Stimulated activated CD4-positive, alpha-beta T cell treated with anti-CD3 and anti-CD28 coated beads, TNF-alpha, amount 100 ng/mL, for 1 hour (primary cell): ENCODE measurements at places on chromosomes 4 and X.

- no peak for DNase-seq
Measured at GRCh38 chr4:124515591-124515990, 196.9 kb downstream of the ANKRD50 start.

GRCh38 chrX:75911716-75912115, 126.7 kb upstream of the MAGEE2 start:
- no peak for DNase-seq

DNA sequence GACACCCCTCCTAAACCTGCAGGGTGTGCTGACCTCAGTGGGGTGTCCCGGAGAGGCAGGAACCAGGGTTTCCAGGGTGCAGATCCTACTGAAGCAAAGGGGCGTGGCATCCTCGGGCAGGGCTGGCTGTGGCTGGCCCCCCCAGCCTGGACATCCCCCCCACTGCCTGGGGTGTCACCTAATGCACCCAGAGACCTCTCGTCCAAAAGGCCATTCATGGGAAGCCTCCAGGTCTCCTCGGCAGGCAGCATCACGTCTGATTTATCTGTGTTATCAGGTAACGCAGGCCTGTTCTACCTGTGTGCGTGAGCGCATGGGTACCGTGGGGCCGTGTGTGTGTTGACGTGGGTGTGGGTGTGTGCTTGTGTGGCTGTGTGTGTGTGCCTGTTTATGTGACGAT, 210.0 kb downstream of the SHOX start:
- DNase-seq: no peak

- DNase-seq: no peak
Measured at GRCh38 chr4:113404841-113405240, 355.4 kb downstream of the ANK2 start.

GRCh38 chrX:19650996-19651395, 135.7 kb upstream of the MAP3K15 start:
- DNase-seq: no peak

DNA sequence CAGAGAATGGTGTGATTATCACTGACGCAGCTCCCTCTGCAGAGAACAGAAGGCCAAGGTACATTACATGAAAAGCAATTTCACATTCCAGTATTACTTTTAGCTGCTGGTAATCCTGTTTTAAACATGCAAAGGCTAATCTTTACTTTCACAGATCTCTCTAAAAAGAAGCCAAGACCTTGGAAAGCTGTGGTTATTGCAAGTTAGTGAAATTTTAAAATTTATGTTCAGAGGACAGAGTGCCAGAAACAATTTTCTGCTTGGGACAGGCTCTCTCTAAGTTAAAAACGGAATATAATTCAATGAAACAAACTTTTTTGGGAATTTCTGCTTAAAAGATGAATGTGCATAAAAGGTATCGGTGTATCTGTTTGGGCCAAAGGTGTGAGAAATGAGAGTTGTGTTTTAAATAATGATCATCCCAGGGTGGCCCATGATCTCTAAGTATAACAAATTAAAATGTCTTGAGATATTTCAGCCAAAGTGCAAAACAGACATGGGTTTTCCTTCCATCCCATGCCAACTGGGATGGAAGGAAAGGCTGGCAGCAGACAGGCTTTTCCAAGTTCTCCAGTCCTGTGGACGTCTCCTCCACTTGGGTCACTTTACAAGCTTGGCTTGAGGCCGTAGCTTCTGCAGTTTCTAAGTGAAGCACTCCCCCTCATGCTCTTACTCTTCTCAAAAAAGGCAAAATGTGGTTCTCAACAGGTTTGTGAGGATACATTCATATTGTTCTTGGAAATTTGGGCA, 118.0 kb downstream of the DRD5 start:
- DNase-seq: no peak

DNA sequence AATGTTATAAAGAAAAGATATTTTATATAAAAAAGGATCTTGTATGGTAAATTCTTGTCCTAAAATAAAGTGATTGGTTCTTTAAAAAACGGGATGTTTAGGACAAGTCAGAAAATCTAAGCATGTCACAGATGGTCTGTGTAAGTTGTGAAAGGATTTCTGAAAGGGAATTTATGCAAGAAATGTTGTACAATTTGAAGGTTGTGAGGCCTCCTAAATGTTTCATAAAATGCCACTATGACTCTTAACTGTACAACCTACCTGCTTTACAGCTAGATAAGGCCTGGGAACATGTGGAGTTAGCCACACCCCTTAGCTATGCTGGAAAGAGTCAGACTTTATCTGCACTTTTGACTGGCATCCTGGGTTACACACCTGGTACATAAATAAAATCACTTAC, 951.5 kb upstream of the POU3F4 start:
- DNase-seq: no peak

DNA sequence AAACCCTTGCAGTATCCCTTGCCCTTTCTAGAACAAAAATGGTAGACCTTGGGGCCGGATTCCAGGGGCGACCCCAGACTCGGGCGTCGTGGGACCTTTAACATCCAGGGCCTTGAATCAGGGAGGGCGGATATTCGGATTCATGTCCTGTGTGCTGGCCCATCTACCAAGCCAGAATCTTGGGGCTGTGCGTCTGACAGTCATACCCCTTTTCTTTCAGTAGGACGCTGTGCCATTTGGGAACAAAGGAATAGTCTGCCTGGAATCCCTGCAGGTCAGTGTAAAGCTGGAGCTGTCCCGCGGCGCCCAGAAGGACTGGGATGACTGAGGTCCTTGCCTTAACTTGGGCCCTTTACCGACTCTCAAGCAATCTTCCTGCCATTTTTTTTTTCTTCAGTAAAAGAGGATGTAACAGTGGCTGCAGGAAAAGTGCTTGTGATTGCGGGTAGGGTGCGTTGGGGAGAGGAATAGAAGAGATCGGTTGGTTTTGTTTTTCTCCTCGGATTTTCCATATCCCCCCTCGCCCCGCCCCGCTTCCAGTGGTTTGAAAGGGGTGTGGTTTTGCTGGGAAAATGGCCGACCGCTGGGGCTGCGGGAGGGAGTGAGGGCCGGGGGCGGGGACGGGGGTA, 518 bp downstream of the ARMCX1 start:
- DNase-seq: no peak

DNA sequence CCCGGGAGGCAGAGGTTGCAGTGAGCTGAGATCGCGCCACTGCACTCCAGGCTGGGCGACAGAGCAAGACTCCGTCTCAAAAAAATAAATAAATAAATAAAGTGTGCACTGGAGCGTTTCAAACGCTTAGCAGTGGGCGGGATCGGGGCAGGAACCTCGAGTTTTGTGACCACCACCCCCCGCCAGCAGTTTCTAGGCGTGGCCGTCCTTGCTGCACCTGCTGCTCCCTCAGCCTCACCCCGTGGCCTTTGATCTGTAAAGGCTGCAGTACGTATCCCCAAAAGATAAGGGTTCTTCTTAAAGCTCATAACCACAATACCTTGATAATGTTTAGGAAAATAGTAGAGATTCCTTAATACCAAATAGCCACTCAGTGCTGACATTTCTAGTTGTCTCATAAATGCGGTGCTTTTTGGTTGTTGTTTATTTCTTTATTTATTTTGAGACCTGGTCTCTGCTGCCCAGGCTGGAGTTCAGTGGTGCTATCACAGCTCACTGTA, 33.2 kb downstream of the PCGF3 start:
- no peak for DNase-seq
